ENCODE measurements at places on chromosomes 4 and X.

- H3K4me3 ChIP-seq, result no peak overlapping the region
- no peaks in the 10 kb centered on the region for H3K27me3 ChIP-seq
- H3K4me1 ChIP-seq, result no peaks in the 10 kb centered on the region
- H3K36me3 ChIP-seq, result no peaks in the 10 kb centered on the region
- no peak for DNase-seq
- H3K27ac ChIP-seq, result no peak overlapping the region
Measured at GRCh38 chr4:71107726-71108125, 114.3 kb downstream of the DCK start.

GRCh38 chr4:99144587-99144986 lies 490 bp upstream of the ADH4 start:
- H3K36me3 ChIP-seq, result no peaks in the 10 kb centered on the region
- H3K4me3 ChIP-seq, result no peak overlapping the region
- no peak overlapping the region for H3K27ac ChIP-seq
- no peak for DNase-seq

DNA sequence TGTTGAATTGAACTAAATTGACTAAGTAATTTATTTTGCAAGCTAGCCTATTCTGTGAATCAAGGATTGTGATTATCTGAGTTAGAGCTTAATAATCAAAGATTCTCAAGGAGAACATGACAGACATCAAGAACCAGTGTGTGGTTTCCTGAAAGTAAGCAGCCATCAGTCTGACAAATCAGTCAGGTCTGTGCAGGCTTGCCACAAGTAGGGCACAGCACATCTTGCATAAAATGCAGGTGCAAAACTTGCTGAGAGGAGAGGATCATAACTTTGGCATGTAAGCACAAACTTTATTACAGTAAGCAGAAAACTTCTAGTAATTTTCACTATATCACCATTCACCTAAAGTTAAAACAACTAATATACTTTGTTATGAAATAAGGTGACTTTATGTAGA lies 22.5 kb downstream of the FAM241A start:
- no peaks in the 10 kb centered on the region for H3K4me1 ChIP-seq
- H3K27me3 ChIP-seq, result no peaks in the 10 kb centered on the region
- no peak overlapping the region for H3K4me3 ChIP-seq
- no peak overlapping the region for H3K27ac ChIP-seq

GRCh38 chrX:74779175-74779574 lies 146.1 kb downstream of the NEXMIF start:
- no peak overlapping the region for H3K27ac ChIP-seq
- no peaks in the 10 kb centered on the region for H3K4me1 ChIP-seq
- DNase-seq, result no peak
- H3K4me3 ChIP-seq, result no peak overlapping the region

- no peaks in the 10 kb centered on the region for H3K27me3 ChIP-seq
- no peaks in the 10 kb centered on the region for H3K4me1 ChIP-seq
- no peak overlapping the region for H3K27ac ChIP-seq
Measured at GRCh38 chr4:119020158-119020557, 115.5 kb upstream of the MYOZ2 start.

DNA sequence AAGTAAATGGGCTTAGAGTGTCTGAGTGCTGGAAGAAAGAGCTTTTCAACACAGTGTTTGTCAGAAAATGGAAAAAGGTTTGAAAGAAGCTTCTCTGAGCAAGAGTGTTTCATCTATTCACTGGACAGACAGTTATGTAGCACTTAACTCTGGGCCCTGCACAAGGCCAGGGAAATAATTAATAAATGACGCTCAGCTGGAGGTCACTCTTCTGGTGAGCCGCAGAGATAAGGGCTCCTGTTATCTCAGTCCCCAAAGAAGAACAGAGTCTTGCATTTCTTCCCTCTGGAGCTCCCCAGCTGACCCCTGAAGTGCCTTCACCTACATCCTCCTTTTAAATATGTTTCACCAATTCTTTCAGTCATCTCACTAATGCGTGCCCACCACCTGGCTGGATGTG lies 90.4 kb downstream of the SLC16A2 start:
- H3K27ac ChIP-seq, result no peak overlapping the region
- H3K4me1 ChIP-seq, result no peaks in the 10 kb centered on the region
- H3K27me3 ChIP-seq, result peaks cover 2% of the 10 kb centered on the region
- no peak for DNase-seq
- H3K4me3 ChIP-seq, result no peak overlapping the region
- no peaks in the 10 kb centered on the region for H3K36me3 ChIP-seq

GRCh38 chrX:13069771-13070416 lies 25.5 kb upstream of the FAM9C start:
- H3K27ac ChIP-seq, result no peak overlapping the region
- H3K4me3 ChIP-seq, result no peak overlapping the region
- DNase-seq, result no peak
- H3K27me3 ChIP-seq, result no peaks in the 10 kb centered on the region
- no peaks in the 10 kb centered on the region for H3K36me3 ChIP-seq

DNA sequence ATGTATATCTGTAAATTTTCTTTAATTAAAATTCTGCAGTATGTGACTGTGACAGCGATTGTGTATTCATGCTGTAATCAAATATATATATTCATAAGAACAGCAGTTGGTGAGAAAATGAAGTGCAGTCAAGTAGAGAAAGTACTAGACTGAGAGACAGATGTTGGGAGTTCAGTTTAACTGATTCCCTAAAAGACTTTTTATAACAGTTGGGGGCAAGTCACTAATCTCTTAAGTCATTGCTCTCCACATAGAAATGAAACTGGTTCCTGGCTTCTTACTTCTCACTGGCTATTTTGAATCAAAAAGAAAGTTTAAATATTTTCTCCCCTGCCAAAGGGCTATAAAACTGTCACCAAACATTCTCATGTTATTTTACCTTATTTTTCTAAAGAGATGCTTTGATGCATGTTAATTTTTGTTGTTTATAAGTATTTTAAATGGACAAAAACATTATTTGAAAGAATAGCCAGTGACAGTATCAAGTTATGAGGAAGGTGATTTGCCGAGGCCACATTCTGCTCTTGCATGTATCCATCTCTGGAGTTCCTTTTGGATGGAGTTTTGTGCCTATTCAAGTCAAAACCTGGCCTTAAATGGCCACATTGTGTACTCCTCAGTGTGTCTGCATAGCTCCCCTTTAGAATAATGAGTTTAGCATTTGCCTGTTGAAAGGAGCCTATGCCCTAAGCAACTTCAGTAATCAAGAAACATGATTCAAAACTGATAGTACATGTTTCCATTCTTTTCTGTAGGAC lies 30.8 kb downstream of the EXOC1 start:
- H3K36me3 ChIP-seq, result peaks cover 4% of the 10 kb centered on the region
- no peaks in the 10 kb centered on the region for H3K27me3 ChIP-seq
- no peaks in the 10 kb centered on the region for H3K4me1 ChIP-seq

GRCh38 chrX:128728943-128729342 lies 676.7 kb upstream of the ACTRT1 start:
- no peaks in the 10 kb centered on the region for H3K4me1 ChIP-seq
- H3K4me3 ChIP-seq, result no peak overlapping the region
- DNase-seq, result no peak
- no peaks in the 10 kb centered on the region for H3K27me3 ChIP-seq
- H3K27ac ChIP-seq, result no peak overlapping the region

GRCh38 chr4:176988226-176988625 lies 195.5 kb upstream of the VEGFC start:
- no peaks in the 10 kb centered on the region for H3K4me1 ChIP-seq
- H3K36me3 ChIP-seq, result no peaks in the 10 kb centered on the region

Data from glutamatergic neuron (in vitro differentiated cells).